Activated CD8-positive, alpha-beta T cell treated with anti-CD3 and anti-CD28 coated beads for 36 hours (primary cell): ENCODE measurements at places on chromosomes 6 and 20.

DNA sequence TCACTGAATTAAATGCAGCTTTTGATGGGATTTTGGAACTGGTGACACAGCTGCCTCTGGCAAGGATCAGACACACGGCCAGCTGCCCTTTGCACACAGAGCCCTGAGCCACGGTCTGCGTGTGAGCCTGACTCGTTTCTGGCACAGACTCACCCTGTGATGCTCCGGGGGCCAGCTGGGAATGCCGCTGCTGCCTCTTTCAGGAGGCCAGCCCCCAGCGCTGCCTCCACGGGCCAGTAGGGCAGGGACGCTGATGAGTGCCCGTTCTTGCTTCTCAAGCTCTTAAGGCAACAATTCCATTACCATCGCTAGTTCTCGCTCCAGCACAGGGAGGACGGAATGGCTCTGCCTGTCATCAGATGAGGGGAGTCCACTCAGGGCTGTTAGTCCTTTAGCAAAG lies 61.6 kb downstream of the IRF4 start:
- DNase-seq: no peak

- no peak for DNase-seq
These were observed 1.1 kb upstream of the PHACTR1 start for GRCh38 chr6:12715437-12715836.

- no peak for DNase-seq
These were observed 15.5 kb upstream of the RBM38 start for GRCh38 chr20:57375652-57376230.

GRCh38 chr6:34333858-34334257 lies 58.6 kb downstream of the NUDT3 start:
- no peak for DNase-seq

DNA sequence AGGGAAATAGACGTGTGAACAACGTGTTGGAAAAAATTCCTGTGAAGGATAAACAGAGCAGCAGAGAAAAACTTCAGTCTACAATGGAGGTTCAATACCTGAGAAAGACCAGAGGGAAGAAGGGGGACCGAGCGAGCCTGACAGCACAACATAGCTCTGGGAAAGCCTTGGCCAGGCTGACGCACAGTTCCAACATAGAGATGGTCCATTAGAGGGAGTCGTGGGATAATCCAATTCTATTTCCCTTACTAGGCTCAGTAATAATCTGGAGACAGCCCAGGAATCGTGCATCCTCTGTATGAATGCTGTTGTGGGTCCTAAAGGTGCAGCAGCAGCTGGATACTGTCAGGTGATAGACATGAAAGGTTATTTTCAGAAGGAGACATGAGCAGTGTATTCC lies 370.8 kb upstream of the BTBD3 start:
- no peak for DNase-seq
